ENCODE measurements at places on chromosomes 6 and 20.

DNA sequence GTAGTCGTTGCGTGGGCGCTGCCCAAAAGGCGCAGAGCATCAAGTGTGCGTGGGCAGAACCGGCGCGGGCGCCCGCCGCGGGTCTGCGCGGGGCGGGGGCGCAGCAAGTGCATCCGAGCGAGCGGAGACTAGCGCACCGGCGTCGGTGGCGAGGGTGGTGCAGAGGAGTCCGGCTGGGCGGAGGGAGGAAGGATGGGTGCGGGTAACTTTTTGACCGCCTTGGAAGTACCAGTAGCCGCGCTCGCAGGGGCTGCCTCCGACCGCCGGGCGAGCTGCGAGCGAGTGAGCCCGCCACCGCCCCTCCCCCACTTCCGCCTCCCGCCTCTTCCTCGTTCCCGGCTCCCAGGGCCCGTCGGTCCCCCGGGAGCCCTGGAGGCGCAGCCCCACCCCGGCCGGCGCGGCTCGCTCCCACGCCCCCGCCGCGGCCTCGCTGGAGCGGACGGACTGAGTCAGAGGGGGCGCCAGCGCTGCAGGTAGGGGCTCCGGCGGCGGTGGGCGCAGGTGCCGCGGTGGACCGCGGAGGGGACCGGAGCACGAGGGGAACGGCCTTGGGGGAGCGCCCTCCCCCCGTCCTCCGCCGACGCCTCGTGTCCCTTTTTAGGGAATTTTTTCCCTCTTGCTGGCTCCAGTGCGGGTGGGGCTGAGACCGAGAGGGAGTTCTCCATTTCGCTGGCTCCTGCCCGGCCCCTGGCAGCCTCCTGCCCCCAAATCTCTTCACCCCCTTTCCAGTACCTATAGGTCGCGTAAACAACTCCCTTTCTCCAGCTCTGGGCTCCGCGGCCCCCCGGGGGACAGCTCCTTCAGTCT lies 1.6 kb upstream of the DBNDD2 start:
- peak; percentile 49 for DNase-seq

DNA sequence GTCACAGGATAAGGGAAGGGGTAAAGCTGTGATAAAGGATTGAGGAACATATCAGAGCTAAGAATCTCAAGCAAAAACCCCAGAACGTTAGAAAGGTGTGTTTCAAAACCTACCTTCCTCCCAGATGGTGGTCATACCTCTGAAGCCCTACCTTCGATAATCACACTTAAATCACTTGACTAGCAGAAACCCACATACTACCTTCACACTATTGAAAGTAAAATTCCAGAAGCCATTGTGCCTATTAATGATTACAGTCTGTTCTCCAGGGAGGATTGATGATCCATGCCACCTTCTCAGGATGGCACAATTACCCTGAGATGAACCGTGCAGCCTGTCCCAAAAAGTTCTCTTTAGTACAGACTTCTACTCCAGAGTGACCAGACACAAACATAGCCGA lies 72.3 kb upstream of the SOX4 start:
- DNase-seq: no peak

DNA sequence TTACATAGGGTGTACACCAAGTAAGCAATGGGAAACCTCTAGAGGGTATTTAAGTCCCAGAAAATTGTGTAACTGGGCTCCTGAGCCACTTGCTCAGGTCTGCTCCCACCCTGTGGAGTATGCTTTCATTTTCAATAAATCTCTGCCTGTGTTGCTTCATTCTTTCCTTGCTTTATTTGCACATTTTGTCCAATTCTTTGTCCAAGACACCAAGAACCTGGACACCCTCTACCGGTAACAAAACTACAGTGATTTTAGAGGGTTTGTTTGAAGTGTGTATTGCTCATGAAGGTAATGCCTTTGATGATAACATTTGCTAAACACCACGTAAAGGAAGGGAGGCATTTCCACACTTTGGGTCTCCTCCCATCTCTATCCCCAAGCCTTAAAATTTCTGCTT lies 46.2 kb downstream of the MYB start:
- DNase-seq: no peak

DNA sequence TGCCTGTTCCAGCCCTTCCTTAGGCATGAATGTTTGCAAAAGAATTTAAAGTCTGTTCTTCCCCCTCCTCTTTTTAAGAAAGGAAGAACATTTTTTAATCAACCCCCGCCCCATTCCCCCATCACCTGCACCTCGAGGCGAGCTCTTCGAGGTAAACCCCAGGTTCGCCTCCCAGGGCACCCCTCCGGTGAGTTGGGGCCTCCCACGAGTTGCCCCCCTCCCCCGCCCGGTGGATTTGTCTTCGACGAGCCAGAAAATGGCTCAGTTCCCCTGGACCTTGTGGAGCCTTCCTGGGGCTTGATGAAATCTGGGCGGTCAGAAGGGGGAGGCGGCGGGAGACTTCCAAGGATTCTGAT lies 256 bp upstream of the OVOL2 start:
- DNase-seq: no peak

DNA sequence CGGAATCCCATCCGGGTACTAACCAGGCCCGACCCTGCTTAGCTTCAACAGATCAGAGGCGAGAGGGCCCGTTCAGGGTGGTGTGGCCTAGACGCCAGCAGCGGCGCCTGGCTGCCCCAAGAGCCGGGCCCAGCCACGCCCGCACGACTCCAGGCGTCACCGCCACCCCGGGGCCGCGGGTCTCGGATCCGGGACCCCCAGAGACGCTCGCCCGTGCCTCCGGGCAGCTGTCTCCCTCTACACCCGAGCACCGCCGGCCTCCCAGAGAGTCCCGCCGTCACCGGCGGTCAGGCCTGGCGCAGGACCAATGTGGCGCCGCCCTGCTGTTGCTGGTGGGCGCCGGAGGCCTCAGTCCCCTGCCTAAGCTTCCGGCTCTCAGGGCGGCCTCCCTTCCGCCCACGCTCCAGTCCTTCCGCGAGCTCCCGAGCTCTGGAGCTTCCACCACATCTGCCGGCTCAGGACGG lies 441.2 kb upstream of the DEFB115 start:
- DNase-seq: no peak

- DNase-seq: no peak
Observed at GRCh38 chr20:14580418-14581074, 243.1 kb upstream of the FLRT3 start.
